Fibroblast of the aortic adventitia (primary cell): ENCODE measurements at places on chromosomes 12 and 14. TPM values are rescaled to one million over a fixed set of nuclear protein-coding genes. Genes with fewer than 3 reads are reported as not detected.
A peak's percentile ranks its signal among the peaks of the same experiment; 100 is the strongest.

GRCh38 chr14:68076451-68076850 lies 256.9 kb downstream of the RAD51B start:
- DNase-seq: peak; percentile 66

WASHC3 gene
- 58.5 and 141 TPM in 2 replicates for total RNA-seq

IAPP gene
- total RNA-seq: not detected in 2 replicates

DNA sequence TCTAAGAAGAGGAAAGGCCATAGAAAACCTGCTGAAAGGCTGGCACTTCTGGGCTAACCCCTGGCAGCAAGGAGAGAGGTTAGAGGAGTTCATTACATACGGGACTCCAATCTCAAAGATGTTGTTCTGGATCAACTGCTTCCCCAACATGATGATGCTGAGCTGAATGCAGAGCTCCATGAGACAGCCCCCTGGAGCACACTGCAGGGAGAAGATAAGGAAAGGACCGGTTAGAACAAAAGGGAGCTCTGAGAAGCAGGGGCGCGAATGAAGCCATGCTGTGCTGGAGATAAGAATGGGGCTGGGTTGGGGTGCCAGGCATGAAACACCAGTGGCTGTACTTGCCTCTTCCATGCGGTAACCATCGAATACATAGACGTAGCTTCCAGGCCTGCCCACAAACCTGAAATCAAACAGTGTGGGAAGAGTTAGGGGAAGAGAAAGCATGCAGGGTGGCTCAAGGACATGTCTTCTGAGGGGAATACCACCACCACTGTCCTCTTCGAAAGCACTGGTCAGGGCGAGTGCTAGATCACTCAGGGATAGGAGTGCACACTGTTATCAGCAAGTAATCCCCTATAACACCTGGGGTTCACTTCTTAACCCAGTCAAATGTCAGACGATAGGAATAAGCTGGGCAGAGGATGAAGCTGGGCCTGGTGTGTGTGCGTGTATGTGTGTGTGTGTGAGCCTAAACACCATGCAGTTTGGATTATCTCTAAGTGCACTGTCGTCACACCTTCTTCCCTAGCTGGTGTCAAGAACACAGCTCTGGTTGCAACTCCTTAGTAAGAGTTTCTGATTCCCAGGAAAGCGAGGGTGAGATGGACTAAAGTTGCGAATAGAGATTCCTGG lies 180.9 kb downstream of the NTF3 start:
- no peak for DNase-seq

DNA sequence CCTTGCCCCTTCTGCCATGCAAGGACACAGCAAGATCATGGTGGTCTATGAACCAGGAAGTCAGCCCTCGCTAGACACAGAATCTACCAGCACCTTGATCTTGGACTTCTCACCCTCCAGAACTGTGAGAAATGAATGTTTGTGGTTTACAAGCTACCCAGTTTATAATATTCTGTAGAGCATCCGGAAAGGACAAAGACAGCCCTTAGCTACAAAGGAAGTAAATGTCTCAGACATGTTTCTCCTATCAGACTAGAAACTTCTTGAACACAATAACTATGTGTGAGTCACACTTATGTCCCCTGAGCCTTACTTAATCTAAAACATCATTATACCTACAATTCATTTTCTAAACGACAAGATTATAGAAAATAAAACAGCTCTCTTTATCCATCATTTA lies 176.7 kb downstream of the KLHL28 start:
- peak; percentile 61 for DNase-seq

GAS2L3 gene
- total RNA-seq: 4.2 and 38.0 TPM in 2 replicates

RAPGEF3 gene
- total RNA-seq: 5.2 and 16.6 TPM in 2 replicates

- DNase-seq: no peak
These were observed 77.0 kb upstream of the FGD4 start for GRCh38 chr12:32322354-32322753.

- DNase-seq: peak; percentile 17
These were observed 1.2 kb downstream of the SSTR1 start for GRCh38 chr14:38208618-38209562.

GRCh38 chr12:58961166-58961565 lies 40.9 kb upstream of the LRIG3 start:
- no peak for DNase-seq

ESRRB gene
- not detected in 2 replicates for total RNA-seq

DBX2 gene
- total RNA-seq: 0.08 and 0.72 TPM in 2 replicates

VPS29 gene
- 83.2 and 88.9 TPM in 2 replicates for total RNA-seq

- no peak for DNase-seq
These were observed 17.5 kb downstream of the AREL1 start for GRCh38 chr14:74695406-74695805.

DNA sequence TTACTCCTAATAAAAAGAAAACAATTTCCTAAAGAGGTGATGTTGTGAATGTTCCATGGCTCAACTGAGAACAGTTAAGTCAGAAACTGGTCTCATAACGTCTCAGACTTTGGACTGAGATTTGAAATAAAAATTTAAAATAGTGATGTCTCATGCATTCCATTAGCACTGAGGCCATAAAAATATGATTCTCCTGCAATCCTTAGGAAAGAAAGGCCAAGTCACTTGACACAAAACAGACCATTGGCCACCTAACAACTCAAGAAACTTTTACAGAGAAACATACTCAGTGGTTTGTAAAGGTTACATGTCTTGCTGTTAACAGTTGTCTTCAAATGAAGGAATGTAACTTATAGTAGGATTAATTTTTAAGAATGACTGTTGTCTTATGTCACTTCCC lies 58.1 kb downstream of the STAB2 start:
- DNase-seq: peak; percentile 61

- no peak for DNase-seq
These were observed 38.6 kb upstream of the METAP2 start for GRCh38 chr12:95435355-95435754.

DNA sequence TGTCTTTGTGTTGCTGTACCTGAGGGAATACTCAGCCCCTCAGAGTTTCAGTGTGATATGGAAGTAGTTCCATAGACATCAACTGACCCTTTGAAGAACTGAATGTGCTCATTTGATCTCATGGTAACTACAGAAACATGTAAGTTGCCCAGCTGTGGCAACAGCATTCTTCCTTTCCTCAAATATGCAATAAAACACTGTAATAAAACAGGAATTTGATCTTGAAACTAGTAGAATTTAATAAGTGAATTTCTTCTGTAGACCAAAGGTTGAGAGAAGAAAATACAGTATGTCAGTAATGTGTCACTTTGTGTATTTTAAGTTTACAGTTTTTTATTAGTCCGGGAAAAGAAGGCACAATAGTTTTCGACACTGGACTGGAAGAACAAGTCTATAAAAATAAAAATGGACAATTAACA lies 31.9 kb downstream of the KCTD10 start:
- DNase-seq: no peak

DNA sequence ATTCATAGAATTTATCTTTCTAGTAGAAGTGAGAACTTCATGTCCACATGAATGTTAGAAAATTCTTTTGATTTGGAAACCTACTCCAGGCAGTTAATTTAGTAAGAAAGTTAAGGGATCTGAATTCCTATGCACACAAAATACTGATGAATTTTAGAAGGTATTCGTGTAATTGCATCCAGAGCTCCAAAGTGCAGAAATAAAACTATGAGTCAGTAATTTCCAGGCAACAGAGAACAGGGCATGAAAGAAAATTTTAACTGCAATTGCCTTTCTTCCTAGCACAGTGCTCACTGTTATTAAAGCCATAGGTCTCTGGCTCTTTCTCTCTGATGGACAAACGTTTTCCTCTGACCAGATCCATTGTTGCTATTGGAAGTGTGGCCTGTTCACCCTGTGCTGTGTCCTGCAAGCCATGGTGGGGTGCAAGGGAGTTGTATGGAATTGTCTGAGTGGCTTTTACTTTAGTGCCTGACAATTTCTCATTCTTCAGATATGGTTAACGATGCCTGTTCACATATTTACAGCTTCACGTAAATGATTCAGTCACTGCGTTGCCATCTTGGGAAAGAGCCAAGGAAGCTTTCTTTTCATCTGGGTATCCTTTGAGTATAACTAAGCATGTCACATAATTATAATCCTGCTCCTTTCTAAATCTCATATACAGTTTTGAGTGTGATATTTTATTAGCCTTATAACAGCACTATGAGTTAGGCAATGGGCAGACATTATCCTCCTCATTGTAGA lies 145.1 kb downstream of the ACSS3 start:
- no peak for DNase-seq

- no peak for DNase-seq
These were observed 285.9 kb upstream of the TMPO start for GRCh38 chr12:98229540-98229924.

SLC10A1 gene
- not detected in 2 replicates for total RNA-seq

- DNase-seq: no peak
These were observed 114.0 kb upstream of the TMEM132D start for GRCh38 chr12:130017591-130018449.

- DNase-seq: peak; percentile 58
These were observed 64.5 kb upstream of the DAAM1 start for GRCh38 chr14:59123975-59124374.

CCDC177 gene
- total RNA-seq: not detected in 2 replicates

DNA sequence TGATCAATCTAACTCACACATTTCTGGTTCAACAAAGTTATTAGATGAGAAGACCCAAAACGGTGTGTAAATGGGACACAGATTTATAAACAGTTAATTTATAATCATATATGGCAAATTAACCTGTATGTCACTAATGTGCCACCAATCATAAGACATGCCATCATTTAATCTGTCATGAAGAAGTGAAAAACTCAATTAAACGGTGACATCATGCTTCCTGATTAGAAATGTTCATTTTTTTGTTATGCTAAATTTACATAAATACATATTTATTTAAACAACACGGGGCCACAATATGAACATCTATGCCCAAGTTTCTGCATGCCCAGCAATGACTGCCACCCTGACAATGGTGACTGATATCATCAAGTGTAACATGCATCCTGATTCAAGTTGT lies 164.1 kb upstream of the EEA1 start:
- DNase-seq: no peak

- no peak for DNase-seq
These were observed 23.5 kb upstream of the CRADD start for GRCh38 chr12:93653712-93654111.

GRCh38 chr12:85155791-85156190 lies 119.6 kb downstream of the LRRIQ1 start:
- DNase-seq: peak; percentile 42

GRCh38 chr12:92553389-92553788 lies 149.4 kb upstream of the PLEKHG7 start:
- DNase-seq: no peak

KLRC1 gene
- not detected in 2 replicates for total RNA-seq

DNA sequence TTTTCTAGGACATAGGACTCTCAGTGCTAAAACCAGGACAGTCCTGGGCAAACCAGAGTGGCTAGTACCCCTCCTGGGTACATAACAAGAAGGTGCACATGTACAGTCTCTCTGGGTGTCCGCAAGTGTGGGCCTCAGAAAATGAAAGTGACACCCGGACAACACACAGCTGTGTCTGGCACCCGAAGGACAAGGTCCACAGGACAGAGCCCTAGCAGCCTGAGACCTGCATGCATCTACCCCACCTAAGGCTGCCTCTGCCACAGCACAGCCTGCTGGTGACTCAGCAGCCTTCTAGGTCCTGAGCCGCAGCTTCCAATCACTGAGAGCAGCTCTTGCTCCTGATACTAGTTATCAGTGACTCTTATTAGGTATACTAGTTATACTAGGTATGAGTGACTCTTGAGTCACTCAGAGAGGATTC lies 784.1 kb upstream of the TBX3 start:
- peak; percentile 30 for DNase-seq

- DNase-seq: no peak
These were observed 253.8 kb downstream of the TTC8 start for GRCh38 chr14:89078021-89078795.

DDX55 gene
- 23.2 and 27.6 TPM in 2 replicates for total RNA-seq

GRCh38 chr12:41988715-41989114 lies 156.0 kb downstream of the GXYLT1 start:
- no peak for DNase-seq

GRCh38 chr12:67356380-67356774 lies 87.2 kb downstream of the CAND1 start:
- DNase-seq: peak; percentile 44

ANKRD33 gene
- 0.09 TPM in 1 of 2 replicates, not detected in the other for total RNA-seq

DNA sequence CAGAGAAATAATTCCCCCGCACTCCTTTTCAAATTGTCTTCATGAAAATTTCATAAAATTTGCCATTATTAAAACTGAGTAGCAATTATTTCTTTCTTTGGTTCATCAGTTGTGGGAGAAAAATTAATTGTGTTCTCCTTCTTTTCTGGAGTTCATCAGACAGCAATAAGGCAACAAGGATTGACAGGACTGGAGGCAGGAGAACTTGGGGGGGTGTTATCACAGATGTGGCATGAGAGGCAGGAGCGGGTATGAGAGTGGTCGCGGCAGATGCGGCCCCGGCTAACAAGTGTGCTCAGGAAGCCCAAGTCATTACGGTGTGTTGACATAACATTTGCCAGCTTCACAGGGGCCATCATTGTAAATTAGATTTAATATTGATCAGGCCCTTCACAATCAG lies 306.6 kb upstream of the TMPO start:
- DNase-seq: no peak

DNA sequence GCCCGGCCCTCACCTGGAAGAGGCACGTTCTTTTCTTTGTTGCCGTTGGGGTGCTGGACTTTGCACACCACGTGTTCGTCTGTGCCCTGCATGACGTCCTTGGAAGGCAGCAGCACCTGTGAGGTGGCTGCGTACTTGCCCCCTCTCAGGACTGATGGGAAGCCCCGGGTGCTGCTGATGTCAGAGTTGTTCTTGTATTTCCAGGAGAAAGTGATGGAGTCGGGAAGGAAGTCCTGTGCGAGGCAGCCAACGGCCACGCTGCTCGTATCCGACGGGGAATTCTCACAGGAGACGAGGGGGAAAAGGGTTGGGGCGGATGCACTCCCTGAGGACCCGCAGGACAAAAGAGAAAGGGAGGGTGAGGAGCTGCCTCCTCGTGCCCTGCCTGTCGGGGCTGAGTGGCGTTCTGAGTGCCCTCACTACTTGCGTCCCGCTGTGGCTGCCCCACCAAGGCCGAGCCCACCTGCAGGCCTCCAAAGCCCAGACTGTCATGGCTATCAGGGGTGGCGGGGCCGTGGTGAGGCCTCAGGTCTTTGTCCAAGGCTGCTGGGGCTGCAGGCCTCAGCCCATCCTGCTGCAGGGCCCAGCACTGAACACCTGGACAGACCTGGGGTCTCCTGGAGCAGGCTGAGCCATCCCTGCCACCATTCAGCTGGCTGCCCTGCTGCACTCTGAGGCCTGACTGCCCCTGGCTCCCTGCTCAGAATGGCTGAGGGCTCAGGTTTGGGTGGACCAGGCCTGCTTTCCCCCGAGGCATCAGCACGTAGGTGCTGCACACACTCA lies 329.7 kb downstream of the TMEM121 start:
- DNase-seq: no peak

EPYC gene
- not detected in 2 replicates for total RNA-seq

GYS2 gene
- not detected in 2 replicates for total RNA-seq

SMIM41 gene
- total RNA-seq: 0.27 and 0.98 TPM in 2 replicates

GRCh38 chr14:22803687-22803974 lies 11.6 kb downstream of the SLC7A7 start:
- no peak for DNase-seq

GAPDH gene
- 1,521 and 5,776 TPM in 2 replicates for total RNA-seq

- DNase-seq: no peak
These were observed 860 bp downstream of the NDRG2 start for GRCh38 chr14:21023817-21024584.

GRCh38 chr12:26989873-26990272 lies 24.3 kb downstream of the TM7SF3 start:
- no peak for DNase-seq

GRCh38 chr12:96437171-96437445 lies 36.9 kb upstream of the CDK17 start:
- DNase-seq: no peak

- DNase-seq: no peak
These were observed 11.0 kb downstream of the ITPR2 start for GRCh38 chr12:26822026-26822425.
